GOT3 (cell line): ENCODE measurements at places on chromosomes 5 and 9.

GRCh38 chr9:32247168-32247567, 137.3 kb upstream of the ACO1 start:
- DNase-seq: no peak

DNA sequence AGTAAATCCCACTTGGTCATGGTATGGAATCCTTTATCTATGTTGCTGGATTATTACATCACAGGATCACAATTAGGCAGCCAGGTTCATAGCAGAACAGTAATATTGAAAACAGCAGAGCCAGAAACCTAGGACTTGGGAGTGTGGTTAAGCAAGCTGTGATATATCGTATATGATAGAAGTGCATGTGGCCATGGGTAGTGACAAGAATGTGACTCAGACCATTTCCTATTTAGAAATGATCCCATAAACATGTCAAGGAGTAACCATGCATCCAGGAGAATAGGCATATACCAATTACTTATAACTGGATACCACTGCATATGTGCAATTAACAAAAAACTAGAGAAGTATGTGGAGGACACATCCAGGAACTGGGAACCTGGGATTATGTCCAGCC, 31.2 kb downstream of the AMBP start:
- DNase-seq: no peak

DNA sequence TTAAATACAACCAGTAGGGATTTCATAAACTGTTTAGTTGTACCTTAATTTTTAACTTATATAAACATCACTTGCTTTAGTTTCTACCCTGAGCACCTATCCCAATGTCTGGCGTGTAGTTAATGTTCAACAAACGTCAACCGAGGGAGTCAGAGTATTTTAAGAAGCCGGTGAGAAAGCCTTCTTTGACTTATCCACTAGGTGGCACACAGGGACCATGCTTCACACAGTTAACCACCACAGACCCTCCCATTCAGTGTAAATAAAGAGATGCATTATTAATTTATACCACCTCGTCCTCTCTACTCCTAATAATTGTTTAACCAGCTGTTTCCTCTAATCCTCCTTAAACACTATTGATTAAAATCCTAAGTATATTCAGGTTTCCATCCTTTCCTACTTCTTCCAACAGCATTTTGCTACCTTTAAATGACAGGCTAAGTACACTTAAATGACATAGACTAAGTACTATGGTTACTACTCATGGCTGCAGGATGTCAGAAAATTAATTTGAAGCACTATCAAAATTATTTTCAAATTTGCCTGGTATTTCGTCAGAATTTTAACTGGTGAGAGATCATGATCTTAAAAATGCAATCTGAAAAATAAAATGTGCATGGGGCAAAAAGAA, 2.3 kb downstream of the HAPLN1 start:
- no peak for DNase-seq

GRCh38 chr9:35553670-35554543, 51.2 kb upstream of the TESK1 start:
- no peak for DNase-seq

DNA sequence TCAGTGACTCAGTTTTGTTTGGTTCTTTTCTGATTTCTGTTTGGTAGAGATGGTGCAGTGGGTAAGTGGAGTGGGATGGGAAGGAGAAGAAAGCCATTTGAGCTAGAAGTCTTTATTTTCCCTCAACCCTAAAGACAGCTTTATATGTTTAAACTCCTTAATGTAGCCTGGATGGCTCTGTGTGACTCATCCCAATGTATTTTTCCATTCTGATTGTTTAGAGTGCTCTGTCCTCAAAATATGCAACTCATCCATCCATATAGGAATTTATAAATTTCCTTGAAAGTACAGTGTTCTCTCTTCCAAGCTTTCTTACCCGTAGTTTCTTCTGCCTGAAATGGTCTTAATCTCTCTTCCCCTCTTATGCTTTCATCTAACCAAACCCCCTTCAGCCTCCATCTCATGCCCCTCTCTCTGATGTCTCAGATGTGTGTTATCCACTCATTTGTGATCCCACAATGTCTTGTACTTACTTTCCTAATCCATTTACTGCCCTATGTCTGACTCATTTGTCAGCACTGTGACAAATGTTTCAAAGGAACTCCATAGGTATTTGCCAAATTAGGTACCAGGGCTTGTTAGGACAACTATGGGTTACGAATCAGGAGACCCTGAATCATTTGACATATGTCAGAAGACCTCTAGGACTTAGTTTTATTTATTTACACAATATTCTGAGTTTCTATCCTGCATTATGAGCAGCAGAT, 217.5 kb upstream of the SGCD start:
- DNase-seq: no peak

DNA sequence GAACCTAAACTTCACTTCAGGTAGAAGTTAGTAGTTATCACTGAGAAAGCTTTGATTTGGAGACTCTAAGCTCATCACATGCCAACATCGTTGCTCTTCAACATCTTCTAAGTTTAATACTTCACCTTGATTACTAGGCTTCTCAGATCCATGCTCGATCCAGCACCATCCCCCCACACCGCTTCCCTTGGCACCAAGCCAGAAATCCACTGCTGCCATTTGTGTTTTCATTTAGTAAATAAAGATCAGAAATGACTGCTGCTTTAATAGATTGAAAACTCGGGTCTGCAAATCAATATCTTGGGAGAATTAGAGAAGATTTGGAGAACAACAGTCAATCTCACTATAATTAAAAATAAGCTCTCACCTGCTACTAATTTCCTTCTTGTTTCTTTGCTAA, 214.7 kb upstream of the NR4A3 start:
- no peak for DNase-seq

GRCh38 chr5:74167206-74167929, 473.2 kb downstream of the ENC1 start:
- DNase-seq: no peak

- DNase-seq: no peak
Observed at GRCh38 chr5:52811067-52811749, 23.5 kb downstream of the ITGA1 start.

- DNase-seq: no peak
Observed at GRCh38 chr9:89839449-89839848, 234.6 kb downstream of the GADD45G start.

DNA sequence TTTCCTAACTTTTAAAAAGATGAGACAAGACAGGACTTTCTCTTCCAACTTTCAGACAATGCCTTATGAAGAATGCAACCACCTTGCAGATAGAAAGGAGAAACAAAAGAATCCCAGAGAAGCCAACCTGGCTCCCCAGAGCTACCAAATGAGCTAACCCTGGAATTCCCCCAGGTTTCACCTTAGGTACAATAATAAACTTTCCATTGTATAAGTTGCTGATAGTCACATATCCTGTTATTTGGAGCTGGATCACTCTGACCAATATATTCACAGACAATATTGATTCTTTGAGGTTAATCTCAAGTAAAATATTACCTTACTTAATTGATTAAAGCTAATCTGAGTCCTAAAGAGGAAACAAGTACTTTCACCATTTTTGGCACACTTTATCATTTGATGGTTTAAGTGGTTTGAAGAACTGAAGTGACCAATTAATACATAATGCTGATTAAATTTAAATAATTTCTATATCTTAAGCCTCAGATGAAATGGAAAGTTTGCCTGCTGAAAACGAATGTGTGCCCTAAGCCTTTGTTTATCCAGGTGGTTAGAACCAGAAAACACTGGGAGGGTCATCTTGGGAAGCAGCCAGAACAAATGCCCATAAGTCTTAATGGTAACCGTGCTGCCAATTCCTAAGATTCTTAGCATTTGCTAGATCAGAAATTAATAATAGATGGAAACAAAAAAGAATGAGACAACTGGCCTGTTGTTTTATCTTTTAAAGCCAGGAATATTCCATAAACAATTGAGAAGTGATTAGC, 159.6 kb upstream of the SLC12A2 start:
- no peak for DNase-seq

GRCh38 chr5:17432569-17432968, 65.5 kb upstream of the TAF11L2 start:
- DNase-seq: no peak

- no peak for DNase-seq
Observed at GRCh38 chr5:10493884-10494283, 52.2 kb downstream of the ROPN1L start.

DNA sequence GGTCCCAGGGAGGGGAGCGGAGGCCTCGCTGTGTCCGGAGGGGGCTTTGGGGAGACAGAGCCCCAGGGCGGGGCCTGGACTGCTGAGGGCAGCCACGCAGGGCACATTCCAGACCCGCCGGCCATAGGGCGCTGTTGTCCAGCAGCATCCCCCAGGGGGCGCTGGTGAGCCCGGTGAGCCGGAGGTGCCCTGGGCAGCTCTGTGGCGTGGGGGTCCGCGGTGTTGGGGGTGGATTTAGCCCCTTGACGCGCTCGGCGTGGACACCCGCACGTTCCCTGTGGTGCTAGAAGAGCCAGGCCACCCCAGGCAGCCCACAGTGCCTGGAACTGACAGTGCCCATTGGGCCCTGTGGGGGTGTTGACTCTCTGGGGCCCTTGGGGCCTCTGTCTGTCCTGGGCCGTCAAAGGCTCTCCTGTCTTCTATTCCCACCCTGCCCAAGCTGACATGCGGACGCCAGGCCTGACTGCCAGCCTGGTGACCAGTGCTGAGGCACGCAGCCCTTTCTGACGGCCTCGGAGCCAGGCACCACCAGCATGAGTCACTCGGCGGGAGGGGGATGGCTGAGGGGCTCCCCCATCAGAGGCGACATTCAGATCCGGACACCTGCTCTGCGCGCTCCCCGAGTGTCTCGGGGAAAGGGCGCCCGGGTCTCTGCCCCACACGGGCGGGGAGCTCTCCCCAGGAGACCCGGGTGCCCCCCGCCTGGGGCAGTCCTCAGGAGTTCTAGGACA, 23.9 kb downstream of the TPPP start:
- DNase-seq: no peak

GRCh38 chr9:117574099-117574498, 130.1 kb upstream of the TLR4 start:
- no peak for DNase-seq
